KG1 (cell line): ENCODE measurements at places on chromosomes 6 and 20.
A peak's percentile ranks its signal among the peaks of the same experiment; 100 is the strongest.

DNA sequence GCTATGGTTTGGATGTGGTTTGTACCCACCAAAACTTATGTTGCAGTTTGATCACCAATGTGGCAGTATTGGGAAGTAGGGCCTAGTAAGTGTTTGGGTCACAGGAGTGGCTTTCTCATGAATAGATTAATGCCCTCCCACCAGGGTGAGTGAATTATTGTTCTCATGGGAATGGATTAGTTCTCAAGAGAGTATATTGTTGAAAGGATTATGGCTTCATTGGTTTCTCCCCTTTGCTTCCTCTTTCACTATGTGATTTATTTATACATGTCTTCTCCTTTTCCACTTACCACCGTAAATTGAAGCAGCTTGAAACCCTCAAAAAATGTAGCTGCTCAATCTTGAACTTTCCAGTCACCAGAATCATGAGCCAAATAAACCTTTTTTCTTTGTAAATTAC is 10.8 kb downstream of the UFL1 start:
- DNase-seq = no peak

DNA sequence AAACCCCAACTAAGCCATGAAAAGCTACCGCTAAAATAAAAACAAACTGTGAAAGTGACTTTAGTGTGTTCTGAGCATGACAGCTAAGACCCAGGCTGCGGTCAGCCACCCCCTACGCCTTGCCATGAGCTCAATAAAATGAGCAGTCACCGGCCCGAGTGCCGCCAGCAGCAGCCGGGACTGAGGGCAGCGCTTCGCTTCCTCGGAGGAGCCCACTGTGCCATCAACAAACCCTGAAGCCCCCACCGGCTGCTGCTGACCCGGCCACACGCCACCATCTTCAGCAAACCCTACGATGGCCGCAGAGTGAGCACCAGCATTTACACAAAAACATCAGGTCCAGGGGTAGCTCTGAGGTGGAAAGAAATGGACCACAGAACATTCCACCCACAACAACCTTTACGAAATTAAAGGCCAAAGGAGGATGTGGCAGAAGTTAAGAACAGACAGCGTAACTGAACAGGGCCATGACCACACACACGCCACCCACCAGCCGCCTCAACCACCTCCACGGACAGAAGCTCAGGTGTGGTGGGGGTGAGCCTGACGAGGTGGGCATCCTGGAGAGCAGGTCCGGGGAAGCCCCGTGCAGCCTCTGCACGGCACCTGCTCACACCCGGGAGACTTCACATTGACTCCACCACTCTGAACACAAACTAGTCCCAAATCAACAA is 67.0 kb downstream of the THBS2 start:
- no peak for DNase-seq

- no peak for DNase-seq
These were observed 413.5 kb downstream of the BTBD3 start for GRCh38 chr20:12331236-12331635.

GRCh38 chr6:116036075-116036773 is 24.5 kb downstream of the FRK start:
- no peak for DNase-seq

DNA sequence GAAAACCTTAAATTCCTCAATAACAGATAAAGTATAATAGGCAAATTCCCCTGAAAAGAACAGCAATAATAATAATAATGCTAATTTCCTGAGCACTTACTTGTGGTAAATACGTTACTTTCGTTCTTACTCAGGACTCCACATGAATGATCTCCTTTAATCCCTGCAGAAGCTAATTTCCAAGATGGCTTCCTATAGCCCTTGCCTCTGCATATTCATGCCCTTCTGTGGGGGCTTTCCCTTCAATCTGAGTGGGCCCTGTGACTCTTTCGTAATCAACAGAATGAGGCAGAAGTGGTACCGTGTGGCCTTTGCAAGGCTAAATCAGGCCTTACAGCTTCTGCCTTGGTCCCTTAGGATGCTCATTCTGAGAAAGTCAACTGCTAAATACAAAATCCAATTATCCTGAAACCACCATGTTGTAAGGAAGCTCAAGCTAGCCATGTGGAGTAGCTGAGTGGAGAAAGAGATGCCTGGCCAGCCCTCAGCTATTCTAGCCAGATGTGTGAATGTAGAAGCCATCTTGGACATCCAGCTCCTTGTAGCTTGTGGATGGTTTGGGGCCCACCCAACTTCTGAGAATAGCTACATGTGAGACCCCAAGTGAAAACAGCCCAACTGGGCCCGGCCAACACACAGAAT is 50.5 kb downstream of the MCUR1 start:
- no peak for DNase-seq

DNA sequence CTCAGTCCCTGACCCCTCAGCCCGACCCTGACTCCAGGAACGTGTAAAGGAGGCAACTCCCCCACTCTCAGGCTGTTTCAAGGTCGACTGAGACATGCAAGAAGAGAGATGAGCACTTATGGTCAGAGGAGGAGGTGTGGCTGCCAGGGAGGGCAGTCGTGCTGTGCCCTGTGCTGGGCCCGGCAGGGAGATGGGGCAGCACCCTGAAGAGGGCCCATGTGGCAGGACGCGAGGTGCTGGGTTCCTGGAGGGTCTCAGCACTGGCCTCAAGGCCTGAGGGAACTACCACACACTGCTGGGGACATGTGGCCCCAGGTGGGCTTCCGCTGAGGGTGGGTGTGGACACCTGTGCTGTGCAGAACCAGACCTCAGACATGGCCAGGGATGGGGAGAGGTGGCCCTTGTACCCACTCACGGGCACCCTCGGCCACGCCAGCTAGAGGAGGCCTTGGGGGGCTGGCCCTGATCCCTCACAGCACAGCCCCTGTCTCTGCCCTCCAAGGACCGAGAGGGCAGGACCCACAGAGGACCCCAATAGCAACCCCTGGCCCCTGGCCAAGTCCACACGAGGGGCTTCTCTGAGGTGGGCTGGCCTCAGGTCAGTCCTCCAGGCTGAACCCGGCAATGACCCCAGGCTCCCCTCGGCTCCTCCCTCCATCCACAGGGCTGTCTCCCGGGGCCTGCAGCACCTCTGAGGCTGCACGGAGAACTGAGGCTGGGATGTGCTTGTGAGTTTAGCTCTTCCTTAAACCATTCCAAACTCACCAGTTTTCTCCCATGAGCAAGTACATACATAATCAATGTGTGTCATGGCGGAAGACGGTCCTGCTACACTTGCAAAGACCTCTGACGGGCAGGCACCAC is 8.7 kb downstream of the SLC2A4RG start:
- DNase-seq = no peak

DNA sequence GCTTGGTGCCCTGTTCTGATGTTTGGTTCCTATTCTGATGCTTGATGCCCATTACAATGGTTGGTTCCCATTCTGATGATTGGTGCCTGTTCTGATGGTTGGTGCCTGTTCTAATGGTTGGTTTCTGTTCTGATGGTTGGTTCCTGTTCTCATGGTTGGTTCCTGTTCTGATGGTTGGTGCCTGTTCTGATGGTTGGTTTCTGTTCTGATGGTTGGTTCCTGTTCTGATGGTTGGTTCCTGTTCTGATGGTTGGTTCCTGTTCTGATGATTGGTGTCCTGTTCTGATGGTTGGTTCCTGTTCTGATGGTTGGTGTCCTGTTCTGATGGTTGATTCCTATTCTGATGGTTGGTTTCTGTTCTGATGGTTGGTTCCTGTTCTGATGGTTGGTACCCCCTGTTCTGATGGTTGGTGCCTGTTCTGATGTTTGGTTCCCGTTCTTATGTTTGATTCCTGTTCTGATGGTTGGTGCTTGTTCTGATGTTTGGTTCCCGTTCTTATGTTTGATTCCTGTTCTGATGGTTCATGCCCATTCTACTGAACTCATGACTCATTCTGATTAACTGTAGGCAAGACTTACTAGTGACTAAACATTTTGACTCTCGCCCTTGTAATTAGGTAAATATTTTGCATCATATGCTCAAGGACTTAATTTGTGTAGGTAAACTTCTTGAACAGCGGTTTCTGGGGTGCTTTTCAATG is 146.2 kb downstream of the DLL1 start:
- no peak for DNase-seq

DNA sequence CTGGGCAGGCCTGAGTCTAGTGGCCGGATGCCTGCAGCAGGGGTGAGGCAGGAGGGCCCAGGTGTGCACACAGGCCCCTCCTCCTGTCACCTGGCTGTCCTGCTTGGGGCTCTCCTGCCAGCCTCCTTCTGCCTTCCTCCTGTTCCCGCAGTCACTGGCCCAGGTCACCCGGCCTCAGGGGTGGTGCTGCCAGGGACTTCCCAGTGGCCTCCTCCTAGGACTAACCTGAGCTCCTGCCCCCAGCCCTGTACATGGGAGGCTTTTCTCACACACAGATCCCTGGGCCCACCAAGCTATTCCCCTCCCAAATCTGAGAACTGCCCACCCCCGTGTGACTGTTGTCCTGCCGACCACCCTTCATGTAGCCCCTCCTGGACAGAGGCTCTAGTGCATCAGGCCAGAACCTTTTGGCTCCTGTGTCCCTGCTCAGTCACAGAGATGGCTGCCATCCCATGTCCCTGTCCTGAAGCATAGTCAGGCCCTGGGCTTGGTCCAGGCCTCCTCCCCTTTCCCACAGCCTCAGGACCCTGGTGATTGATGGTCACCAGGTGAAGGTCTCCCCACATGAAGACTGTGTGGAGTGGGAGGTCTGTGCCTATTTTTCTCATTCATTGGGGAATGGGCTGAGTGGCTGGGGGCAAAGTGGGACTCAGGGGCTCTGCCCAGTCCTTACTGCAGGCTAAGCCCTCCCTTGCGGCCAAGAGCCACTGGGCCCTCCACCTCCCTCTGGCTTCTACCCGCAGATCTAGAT is 1.1 kb upstream of the ULBP1 start:
- DNase-seq = no peak

DNA sequence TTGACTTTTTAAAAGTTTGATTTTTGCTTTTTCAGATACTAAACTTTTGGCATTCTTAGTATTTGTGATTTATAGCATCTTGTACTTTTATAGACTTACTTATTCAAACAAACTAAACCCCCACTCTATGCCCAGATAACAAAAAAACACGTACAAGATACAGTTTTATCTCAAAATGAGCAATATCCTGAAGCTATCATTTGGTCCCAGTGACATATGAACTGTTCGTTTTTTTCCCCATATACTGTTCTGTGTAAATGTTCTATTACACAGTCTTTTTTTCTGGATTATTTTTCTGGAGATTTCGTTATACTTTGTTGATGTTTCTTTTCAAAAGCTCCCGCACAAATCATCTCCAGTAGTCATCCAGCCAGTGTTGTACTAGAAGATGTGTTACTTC is 27.3 kb upstream of the SERINC3 start:
- no peak for DNase-seq

DNA sequence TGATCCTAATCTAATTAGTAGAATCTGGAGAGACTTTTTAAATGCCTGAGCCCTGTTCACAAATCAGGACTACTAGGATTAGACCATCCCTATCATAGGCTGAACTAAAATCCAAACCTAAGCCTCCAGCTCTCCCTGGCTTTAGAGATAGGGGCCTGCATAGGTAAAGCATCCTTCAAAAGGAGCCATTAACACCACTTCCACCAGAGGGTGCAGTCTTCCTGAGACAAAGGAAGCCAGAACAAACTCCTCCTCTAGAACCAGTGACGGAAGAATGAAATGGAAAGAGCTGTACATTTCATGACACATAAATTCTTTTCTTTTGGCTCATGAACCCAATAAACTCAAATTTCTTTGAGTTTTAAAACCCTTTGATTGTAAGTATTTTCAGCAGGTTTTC is 291.2 kb upstream of the ADGRB3 start:
- peak; percentile 12 for DNase-seq

- DNase-seq = peak; percentile 68
These were observed 35.4 kb upstream of the MAPK13 start for GRCh38 chr6:36094753-36095496.

DNA sequence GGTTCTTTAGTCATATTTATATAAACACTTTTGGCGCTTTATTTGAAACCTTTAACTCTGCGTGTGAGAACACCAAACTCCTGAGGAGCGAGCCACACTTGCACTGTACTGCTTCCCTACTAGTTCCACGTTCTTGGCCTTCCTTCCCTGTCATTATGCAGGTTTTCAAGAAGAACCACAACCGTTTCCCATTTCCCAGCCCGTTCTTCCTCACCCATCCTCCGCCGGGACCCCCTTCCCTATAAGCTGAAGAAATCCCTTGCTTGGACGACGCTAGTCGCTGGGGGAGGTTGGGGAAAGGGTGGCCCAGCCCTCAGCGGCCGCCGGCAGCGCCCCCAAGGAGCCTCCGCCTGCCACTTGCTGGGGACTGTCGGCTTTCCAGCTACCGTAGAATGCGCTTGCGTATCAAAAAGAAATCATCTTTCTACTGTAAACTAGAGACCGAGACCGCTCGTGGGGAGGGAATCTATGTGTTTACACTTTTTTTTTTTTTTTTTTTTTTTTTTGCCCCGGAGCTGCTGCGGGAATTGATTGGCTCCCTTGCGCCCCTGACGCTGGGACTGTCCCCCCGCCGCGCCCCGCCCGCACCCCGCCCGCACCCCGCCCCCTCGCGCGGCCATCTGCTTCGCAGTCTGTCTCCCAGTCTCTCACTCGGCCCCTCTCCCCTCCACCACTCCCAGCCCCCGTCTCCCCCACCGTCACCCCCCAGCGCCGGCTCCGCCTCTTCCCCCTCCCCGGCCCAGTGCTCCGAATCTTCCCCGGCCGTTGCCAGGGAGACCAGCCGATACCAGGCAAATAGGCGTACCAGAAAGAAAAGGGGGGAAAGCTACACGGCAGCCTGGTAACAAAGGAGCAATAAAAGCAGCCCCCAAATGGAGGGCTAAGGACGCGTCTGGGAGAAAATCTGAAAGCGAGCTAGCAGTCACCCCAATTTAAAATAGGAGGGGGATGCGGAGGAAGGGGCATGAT is 2.3 kb upstream of the MARCKS start:
- DNase-seq = no peak

DNA sequence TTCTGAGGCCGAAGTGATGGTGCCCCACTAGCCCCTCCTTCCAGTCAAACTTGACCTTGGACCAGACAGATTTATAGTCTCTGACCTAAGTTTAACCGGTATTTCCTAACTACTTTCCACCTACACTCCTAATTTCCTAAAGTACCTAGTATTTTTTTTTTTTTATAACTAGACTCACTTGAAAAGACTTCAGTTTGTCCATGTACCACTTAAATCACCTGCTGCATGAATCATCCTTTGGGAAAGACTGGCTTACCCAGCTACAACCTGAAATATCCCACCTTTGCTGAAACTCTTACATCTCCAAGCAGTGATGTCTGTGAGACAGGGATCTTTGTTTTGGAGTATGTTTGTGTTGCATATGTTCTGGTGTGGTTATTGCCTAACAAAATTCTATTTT is 71.1 kb downstream of the ZDHHC14 start:
- no peak for DNase-seq
